Iris pigment epithelial cell (primary cell): ENCODE measurements at places on chromosomes 16 and 17.

DNA sequence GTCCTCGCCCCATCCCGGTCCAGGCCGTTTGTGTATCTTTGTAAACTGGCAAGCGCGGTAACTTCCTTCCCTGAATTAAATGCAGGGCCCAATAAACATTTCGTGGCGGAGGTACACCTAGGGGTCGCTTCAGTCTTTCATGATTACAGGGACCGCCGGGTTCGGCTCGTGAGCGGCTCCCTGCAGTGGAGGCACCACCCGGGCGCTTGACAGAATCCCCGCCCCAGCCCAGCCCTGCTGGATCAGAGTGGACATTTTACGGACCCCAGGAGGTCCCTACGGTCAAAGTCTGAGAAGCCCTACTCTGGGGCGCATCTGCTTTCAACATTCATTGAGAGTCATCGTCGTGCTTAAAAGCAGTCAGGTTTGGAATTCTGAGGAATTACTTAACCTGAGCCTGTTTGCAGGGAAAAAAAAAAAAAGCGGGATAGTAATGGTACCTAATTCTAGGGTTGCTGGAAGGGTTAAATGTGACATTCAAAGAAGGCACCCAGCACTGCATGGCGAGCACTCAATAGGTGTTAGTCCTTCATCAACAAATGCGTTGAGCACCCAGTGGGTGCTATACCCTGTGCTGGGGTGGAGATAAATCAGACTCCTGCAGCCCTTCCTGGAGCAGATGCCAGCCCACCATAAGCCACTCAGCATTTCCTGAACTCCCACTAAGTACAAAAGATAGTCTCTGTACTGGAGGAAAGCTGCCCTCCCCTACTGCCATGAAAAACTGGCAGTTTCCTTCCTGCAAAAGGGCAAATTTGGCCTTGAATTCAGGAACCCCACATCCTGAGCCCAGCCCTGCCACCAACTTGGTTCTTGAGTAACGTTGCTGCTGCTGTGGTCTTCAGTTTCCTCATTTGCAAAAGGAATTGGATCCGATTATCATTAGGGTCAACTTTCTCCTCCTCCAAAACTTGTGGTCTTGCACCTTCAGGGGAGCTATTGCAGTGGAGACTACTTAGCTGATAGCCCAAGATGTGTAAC lies 658 bp upstream of the DUSP3 start:
- DNase-seq = peak; percentile 31

- DNase-seq = peak; percentile 51
Observed at GRCh38 chr16:81006211-81006812, 373 bp downstream of the CMC2 start.

DNA sequence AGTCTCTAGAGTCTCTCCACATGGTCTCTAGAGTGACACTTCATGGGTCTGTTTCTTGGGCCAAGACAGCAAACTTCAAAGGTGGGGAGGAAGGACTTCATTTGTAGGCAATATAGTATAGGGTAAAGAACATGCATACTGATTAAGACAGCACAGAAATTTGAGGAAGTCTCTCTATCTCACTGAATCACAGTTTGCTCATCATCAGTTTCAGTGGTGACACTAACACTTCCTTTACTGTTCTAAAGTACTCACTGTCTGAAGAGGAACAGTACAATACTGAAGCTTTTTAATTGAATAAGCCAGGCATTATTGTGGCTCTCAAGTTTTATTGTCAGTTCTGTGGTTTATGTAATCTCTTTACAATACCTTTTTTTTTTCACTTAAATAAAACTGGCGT lies 656.4 kb upstream of the CDH8 start:
- DNase-seq = no peak

DNA sequence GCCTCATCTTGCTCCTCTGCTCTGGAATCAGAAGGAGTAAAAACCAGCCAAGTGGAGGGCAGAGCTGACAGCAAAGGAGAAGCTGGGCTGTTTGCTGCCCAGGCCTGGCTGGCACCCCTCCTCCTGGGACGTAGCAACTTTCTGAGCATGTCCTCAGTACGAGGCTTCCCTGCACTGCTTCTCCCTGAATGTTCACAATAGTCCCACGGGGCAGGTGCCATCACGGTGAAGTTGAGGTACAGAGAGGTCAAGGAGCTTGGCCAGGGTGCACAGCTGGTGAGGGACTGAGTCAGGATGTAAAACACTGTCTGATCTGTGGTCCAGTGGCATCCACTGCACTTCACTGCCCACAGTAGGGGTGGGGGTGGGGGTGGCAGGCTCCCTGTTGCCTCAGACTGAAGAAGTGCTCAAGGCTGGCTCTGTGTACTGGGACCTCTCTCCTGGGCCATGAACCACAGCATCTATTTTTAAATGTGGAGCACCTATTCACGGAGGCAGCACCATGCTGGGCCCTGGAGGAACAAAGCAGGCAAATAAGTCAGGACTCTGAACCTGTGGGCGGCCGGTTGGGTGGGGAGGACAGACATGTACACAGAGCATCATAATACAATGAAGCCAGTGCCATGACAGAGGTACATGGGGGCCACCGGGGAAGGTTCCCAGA lies 369.5 kb downstream of the SEC14L1 start:
- DNase-seq = no peak

DNA sequence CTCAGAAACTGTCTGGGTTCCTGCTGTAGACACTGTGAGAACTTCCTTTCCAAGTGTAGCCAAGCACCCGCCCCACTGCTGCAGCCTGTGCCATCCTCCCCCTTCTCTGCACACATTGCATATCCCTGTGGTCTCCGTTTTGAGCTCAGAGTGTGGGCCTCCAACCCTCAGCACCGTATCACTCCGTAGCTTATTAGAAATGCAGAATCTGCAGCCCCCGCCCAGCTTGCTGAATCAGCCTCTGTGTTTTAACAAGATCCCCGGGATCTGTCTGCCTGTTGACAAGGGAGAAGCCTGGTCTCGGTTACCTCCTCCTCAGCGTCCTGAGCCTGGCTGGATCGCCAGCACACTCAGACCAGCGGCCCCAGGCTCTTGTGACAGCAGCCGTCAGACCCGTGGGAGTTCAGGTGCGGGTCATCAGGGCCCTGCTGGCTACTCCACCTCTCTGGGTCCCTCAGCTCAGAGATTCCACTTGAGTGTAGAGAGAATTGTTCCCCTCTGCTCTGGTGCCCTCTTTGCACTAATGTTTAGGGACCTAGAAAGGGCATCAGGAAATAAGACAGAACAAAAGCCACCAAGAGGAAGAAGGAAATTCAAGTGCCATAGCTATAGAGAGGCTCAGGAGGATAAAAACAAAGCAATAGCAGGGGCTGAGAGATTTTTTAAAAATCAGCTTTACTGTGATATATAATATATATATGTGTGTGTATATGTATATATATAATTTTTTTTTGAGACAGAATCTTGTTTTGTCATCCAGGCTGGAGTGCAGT lies 92.3 kb downstream of the PITPNC1 start:
- peak; percentile 58 for DNase-seq

DNA sequence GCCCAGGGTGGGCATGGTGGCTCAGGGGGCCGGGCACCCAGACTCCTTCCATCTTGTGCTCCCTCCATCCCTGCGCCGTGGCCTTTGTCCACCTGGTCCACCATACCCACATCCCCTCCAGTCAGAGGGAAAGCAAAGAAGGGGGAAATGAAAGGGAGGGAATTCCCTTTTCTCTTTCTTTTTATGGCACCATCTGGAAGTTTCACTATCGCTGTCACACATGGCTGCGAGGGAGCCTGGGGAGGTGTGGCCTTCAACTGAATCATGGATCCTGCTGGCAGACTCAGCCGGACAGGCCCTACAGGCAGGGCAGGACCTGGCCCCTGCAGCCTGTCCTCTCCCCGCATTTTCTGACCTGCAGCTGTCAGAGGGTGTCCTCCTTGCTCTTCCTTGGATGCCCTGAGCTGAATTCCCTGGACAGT lies 6.2 kb downstream of the SLC12A3 start:
- DNase-seq = peak; percentile 47

DNA sequence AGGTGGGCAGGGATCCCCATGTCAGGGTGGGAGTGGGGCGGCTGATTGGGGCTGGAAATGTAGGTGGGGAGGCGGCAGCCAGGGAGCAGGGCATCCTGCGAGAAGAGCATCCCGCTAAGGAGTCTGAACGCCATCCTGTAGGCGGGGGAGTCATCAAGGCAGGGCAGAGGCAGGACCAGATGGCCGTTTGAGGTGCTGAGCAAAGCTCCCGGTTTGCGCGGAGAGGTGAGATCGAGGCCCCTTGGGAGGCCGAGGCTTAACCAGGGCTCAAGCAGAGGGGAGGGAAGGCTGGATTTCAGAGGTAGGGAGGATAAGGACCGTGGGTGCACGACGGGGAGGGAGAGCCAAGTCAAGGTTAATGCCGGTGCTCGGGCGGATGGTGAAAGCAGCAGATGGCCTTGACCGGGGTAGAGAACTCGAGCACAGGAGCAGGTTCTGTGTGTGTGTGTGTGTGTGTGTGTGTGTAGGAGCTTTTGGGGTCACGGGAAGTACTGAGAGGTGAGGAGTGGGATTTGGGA lies 472 bp upstream of the NME2 start:
- peak; percentile 42 for DNase-seq

DNA sequence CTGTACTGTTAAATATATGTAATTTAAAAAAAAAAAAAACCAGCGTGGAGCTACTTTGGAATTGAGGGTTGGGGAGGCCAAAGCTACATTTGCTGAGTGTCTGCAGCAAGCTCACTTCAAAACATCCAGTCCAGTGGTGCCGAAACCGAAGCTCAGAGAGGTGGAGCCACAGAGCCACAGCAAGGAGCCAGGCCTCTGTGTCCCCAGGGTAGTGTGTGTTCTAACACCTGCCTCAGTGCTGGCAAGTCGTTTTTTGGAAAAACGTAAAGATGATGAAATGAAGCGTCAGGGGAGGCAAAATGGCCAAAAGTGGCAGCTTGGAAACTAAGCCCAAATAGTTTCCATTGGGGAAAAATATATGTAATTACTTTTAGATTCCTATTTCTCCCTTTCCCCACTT lies 36.1 kb upstream of the MRC2 start:
- no peak for DNase-seq

GRCh38 chr17:62713086-62713881 lies 85.8 kb downstream of the MRC2 start:
- DNase-seq = no peak

DNA sequence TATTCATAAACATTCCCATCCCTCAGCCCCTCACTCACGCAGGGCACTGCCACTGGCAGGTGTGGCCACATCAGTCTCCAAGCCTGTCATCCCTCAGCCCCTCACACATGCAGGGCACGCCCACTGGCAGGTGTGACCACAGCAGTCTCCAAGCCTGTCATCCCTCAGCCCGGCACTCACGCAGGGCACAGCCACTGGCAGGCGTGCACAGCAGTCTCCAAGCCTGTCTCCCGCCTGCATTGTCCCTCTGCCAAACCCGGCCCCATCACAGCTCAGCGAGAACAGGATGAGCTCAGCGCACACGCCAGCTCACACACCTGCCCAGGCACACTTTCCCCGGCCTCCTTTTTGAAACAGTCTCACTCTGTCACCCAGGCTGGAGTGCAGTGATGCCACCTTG lies 11.4 kb upstream of the KREMEN2 start:
- DNase-seq = no peak

- no peak for DNase-seq
Observed at GRCh38 chr16:25691519-25692091, at the start of gene HS3ST4. HS3ST4 (plus strand) TSS chr16:25691959.

GRCh38 chr17:3961564-3962047 lies 2.6 kb downstream of the ATP2A3 start:
- DNase-seq = no peak

DNA sequence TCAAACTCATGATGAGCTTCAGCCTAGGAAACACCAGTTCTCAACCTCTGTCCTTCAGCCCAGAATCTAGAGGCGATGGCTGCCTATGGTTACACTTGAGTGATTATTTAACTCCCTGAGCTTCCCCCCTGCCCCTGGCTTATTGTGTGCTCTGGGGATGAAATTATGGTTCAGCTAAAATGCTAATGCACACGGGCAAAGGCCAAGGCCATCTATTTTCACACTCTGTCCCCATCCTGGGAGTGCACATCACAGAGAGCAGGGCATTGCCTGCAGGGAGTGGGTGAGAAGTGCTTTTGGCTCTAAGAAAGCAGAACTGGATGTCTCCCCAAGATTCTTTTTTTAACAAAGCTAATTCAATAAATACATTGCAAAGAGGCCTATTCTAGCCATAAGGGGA lies 21.6 kb upstream of the CACNG5 start:
- no peak for DNase-seq

- DNase-seq = no peak
Observed at GRCh38 chr17:72175787-72176515, 55.1 kb downstream of the SOX9 start.

DNA sequence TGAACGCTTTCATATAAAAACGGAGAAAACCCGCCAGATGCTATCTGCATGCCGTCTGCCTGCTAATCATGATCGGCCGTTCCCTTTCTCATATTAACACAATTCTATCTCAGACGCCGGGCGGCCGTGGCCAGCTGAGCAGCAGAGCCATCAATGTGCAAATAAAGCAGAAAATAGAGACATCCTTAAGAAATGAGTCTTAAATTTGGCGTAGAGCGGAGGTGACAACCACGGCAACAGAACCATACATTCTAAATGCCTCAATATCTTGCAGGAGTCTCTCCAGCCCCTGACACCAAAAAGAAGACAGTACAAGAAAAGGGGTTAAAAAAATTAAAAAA lies 2.7 kb upstream of the IRX5 start:
- DNase-seq = peak; percentile 44

DNA sequence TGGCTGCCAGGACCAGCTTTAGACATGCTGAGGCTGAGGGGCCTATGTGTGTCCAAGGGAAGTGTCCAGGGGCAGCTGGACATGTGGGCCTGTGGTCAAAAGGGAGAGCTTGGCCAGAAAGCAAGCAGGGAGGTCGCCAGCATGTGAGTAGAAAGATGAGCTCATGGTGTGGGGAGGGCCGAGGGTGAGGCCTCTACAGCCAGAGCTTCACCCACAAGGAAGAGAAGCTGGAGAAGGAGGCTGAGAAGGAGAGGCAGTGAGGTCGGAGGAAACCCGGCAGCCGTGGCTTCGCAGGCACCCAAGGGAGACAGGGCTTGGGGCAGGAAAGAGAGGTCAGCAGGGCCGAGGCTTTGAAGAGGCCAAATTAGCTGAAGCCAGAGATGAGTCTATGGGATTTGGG lies 4.0 kb upstream of the HSD11B2 start:
- DNase-seq = no peak

DNA sequence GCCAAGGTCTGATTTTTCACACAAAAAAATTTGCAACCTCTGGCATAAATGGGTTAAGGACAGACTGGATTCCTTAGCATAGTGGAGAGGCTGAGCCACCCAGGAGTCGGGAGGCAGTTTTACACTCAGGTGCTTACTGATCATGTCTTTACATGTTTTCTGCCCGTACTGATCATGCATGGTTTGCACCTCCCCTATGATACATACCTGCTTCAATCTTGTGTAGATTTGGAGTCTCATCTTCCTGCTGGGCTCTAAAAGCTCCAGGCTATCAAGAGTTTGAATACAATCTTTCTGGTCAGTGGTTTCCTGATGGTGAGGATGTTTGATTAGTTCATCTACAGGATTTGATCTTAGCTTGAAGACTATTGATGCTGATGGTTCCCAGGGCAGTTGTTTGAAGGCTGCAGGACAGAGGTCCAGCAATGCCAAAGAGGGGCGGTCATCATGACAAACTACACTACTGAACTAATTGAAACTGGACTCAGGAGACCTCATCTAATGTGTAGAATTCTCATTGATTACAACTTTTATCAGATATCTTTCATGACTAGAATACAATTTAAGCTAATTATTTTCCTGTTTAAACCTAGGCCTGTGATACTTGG lies 6.9 kb downstream of the C1QBP start:
- no peak for DNase-seq

- DNase-seq = no peak
Observed at GRCh38 chr17:50209133-50209471, 7.7 kb upstream of the COL1A1 start.
